ENCODE measurements at places on chromosomes 3 and 15.
A peak's percentile ranks its signal among the peaks of the same experiment; 100 is the strongest.

DNA sequence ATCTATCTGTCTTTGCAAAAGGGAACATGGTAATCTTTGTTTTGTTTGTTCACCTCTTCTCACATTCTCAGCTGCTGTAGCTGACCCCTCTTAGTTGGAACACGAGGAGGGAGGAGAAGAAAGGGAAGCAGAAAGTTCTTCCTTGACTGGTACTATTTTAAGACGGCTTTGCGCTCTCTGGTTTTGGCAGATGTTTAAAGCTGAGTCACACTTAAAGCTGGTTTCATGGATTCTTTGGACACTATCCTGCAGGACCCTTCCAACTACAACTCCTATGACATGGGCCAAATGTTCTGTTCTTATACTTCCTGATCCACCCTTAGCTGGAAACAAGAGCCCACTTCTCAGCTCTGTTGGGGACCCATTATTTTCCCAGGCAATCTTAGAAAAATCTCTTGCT, 40.6 kb upstream of the FXR1 start:
- no peak for ATAC-seq

GRCh38 chr3:3065876-3066275, 44.3 kb downstream of the IL5RA start:
- ATAC-seq = peak; percentile 11

DNA sequence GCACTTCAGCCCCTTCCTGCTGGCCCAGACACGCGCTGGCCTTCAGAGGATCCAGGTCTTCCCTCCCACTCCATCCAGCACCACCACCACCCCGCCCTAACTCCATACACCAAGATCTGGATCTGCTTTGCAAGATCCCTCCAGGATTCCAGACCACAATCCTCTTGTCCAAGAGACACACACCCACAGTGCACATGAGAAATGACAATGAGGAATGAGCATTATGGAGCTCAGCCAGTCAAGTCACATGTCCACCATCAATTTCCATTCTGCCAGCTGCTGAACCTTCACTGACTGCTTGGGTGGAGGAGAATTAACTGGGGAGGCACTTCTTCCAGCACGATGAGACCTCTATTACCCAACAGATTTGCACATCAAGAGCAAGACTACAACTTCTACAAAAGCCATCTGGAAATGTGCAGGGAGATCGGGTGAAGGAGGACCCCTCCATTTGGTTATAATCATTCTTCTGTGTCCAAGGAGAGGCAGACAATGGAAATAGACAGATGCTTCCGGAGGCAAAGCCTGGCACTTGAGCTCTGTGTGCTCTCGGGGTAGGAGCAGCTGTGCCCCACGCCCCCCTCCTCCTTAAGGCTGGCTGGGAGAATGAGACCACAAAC, 12.3 kb upstream of the SPATA12 start:
- ATAC-seq = no peak

- ATAC-seq = no peak
Measured at GRCh38 chr15:76846782-76847181, 58.4 kb downstream of the SCAPER start.
